ENCODE measurements at places on chromosomes 6 and 20.

GRCh38 chr6:119614138-119614537 is 264.6 kb upstream of the MAN1A1 start:
- DNase-seq: no peak

DNA sequence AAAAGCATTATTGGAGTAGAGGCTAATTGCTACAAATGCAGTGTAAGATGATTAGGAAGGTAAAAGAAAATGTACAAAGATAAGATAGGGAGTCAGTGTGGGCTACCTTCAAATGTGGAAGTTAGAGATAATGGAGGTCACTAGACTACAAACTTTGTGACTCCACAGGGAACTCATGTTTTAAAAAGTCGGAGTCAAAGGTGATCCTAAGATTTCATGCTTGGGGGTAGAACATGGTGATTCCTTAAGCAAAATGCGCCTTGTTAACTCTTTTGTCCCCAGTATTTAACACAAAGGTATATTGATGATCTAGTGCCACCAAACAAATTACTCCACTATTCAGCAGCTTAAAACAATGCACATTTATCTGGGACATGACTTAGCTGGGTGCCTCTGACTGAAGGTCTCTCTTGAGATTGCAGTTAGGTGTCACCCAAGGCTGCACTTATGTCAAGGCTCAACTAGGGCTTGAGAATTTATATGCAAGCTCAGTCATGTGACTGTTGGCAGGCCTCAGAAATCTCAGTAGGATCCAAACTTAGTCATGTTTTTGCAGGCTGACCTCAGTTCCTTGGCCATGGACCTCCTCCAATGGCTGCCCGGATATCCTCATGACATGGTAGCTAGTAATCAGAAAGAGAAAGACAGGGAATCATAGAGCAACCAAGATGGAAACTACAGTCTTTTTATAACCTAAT is 11.4 kb upstream of the SNX9 start:
- no peak for DNase-seq

- DNase-seq: no peak
Measured at GRCh38 chr6:107398001-107398400, 61.4 kb downstream of the PDSS2 start.

GRCh38 chr6:166678426-166678825 is 51.4 kb upstream of the RPS6KA2 start:
- DNase-seq: no peak

DNA sequence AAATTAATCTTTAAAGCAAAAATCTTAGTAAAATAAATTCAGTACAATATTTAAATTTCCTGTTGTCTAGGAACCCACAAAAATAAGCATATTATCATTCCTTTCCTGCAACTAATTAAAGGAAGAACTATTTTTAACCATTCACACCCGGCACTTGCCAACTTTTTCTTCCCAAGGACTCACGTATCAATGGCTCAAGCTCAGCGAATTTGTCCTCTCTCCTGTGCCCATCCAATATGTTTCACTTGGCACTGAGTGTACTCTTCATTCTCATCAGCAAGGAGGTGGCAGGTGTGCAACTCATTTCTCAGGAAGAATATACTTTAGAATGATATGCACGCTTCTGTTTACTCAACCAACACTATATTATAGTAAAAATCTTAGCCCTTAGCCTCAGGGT is 419.4 kb downstream of the C6orf118 start:
- no peak for DNase-seq

GRCh38 chr20:18858816-18859215 is 45.2 kb downstream of the SCP2D1 start:
- DNase-seq: no peak

DNA sequence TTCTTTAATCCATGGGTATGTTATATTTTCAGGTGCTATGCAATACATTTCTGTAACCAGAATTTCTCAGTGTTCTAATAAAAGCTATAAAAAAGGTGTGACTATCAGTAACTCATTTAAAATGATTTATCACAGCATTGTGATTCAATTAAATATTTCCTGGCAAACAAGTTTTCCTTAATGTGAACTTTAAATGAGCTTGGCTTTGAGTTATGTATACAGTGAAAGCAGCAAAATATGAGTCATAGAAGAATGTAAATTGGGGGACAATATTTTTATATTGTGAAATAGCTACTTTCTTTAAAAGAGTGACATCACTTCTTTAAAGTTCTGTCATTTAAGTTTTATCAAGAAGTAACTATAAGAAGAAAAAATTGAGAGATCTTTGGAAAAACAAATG is 484.9 kb upstream of the MAN1A1 start:
- DNase-seq: no peak

GRCh38 chr6:30769088-30769852 is 24.9 kb upstream of the IER3 start:
- DNase-seq: peak; percentile 35

GRCh38 chr20:53737396-53738038 is 143.9 kb upstream of the ZNF217 start:
- DNase-seq: no peak

- DNase-seq: no peak
Measured at GRCh38 chr6:12170351-12171092, 119.6 kb upstream of the EDN1 start.

- no peak for DNase-seq
Measured at GRCh38 chr20:23061734-23062561, 12.5 kb upstream of the THBD start.

GRCh38 chr6:161436106-161436876 is 162.4 kb upstream of the AGPAT4 start:
- DNase-seq: no peak

- DNase-seq: no peak
Measured at GRCh38 chr6:100503043-100503705, 38.5 kb upstream of the SIM1 start.

GRCh38 chr6:163828038-163828795 is 413.7 kb downstream of the QKI start:
- DNase-seq: no peak

DNA sequence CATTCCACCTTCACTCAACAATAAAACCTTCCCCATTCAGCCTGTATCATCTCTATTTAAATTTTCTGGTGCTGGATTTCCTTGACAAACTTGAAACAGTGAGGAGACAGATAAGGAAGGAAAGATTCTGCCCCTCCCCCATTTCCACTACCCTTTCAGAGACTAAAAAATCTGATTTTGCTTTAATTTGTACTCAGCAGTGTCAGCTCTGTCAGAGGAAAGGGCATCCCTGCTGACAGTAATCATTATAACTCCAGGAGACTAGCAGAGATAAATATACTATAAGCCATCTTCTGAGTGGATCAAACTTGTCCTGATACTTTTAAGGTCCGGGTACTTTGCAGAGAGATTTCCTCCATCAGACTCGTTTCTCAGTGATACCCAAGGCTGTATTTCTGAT is 155.6 kb downstream of the SAMD5 start:
- no peak for DNase-seq

GRCh38 chr20:52624281-52624680 is 347.9 kb upstream of the TSHZ2 start:
- no peak for DNase-seq

DNA sequence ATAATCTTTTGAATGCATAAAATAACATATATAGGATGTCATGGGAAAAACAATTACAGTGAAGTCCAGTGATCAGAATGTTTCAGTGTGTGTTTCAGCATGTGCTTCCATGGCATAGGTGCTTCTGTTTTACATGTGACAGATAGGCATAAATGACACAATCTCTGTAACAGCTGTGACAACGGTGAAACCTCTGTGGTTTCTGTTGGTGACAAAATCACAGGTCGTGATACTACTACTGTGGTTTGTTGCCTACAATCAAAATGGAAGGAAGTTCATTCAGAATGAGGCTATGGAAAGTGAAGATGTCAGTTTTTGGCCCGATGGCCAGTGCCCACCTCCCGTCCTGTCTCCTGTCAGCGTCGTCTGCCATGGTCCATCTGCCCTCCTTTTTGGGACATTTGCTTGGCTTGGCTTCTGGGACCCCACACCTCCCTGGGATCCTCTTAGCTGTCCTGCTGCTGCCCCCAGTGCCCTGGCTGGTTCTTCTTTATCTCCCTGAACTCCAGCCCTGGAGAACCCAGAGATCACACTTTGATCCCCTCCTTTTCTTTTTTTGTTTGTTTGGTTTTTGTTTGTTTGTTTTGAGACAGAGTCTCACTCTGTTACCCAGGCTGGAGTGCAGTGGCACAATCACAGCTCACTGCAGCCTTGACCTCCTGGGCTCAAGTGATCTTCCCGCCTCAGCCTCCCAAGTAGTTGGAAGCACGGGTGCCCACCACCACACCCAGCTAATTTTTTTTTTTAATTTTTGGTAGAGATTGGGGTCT is 79.3 kb upstream of the NAA20 start:
- DNase-seq: no peak

DNA sequence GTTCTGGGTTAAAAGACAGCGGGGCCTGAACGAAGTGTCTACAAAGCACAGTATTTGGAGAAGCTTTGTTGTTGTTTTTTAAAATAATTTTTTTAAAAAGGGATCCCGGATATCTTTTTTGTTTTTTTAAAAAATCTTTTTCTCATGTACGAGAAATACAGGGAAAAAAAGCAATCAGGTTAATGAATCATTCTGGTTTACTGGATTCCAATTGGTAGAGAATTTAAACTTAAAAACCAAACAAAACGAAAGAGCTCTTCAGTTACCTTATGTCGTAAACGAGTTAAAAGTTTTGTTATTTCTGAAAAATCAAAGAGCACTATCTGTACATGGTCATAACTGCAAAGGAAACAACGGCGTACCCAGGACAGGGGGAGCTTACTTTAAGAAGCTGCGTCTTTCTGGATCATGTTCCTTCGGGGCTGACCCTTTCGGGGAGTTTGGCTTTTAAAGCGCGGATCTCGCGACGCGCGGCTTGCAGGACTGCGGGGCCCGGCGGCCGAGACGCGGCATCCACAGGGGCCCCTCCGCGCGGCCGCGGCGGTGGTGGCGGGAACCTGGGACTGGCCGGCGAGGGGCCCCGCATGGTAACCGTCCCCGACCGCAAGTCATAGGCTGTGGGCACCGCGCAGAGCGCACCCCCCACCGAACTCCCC is 927 bp downstream of the IL20RA start:
- no peak for DNase-seq
